Suprapubic skin (tissue), 4 donors: ENCODE measurements at places on chromosomes 5 and 9.

DNA sequence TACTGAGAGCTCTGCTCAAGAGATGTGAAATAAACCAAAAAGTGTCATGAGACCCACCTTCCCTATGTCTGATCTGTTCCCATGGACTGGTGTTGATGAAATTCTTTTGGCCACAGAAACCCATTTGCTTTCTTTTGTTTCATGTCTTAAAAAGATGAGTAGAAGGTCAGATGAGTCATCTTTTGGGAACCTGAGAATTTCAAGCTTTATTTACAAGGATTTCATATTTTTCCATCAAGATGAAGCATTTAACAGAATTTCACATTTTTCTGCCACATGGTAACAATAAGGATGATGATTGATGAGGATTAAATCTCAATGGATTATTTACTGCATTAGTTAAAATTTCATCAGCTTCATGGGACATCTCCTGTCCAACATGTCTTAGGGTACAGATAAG lies 337.8 kb downstream of the DEPDC1B start:
- no peak for DNase-seq
- no peaks in the 10 kb centered on the region for H3K4me1 ChIP-seq
- H3K4me3 ChIP-seq = no peak overlapping the region
- H3K27me3 ChIP-seq = no peaks in the 10 kb centered on the region

DNA sequence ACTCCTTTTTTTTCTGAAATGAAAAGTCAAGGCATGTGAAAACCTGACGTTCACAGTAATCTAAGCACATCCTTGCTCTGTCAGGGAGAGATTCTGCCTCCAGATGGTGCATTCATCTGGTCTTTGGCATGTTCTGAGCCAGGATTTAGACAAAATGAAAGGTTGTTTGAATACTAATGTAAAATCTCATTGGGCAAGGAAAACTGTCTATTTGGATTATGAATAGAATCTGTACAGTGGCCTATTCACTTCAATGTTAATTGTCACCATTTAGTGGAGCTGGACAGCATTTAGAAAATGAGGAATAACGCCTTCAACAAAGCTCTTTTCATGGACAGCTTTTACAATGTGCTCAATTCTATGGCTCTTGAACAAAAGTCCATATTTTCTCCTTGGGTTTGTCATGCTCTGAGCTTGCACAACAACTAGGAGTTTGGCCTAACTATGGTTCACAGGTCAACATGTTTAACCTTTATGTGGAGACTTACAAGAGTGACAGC lies 28.9 kb downstream of the ARHGEF28 start:
- H3K4me1 ChIP-seq = peaks cover 29% of the 10 kb centered on the region
- H3K4me3 ChIP-seq = no peak overlapping the region
- H3K27me3 ChIP-seq = no peaks in the 10 kb centered on the region
- no peaks in the 10 kb centered on the region for H3K36me3 ChIP-seq

- no peak overlapping the region for H3K27ac ChIP-seq
- H3K4me1 ChIP-seq = no peaks in the 10 kb centered on the region
- no peaks in the 10 kb centered on the region for H3K36me3 ChIP-seq
- no peak overlapping the region for H3K4me3 ChIP-seq
These were observed 375.7 kb upstream of the PRR16 start for GRCh38 chr5:120088412-120088811.

- H3K27me3 ChIP-seq = no peaks in the 10 kb centered on the region
- peak overlapping the region; percentile 26 for H3K4me3 ChIP-seq
- H3K4me1 ChIP-seq = peaks cover 20% of the 10 kb centered on the region
- no peak overlapping the region for H3K27ac ChIP-seq
These were observed 13.3 kb upstream of the LPCAT1 start for GRCh38 chr5:1536871-1537602.

GRCh38 chr5:1504617-1505016 lies 19.1 kb downstream of the LPCAT1 start:
- peaks cover 4% of the 10 kb centered on the region for H3K36me3 ChIP-seq
- no peaks in the 10 kb centered on the region for H3K27me3 ChIP-seq
- DNase-seq = no peak
- H3K27ac ChIP-seq = no peak overlapping the region

- H3K4me3 ChIP-seq = no peak overlapping the region
- no peaks in the 10 kb centered on the region for H3K36me3 ChIP-seq
- H3K4me1 ChIP-seq = no peaks in the 10 kb centered on the region
- no peaks in the 10 kb centered on the region for H3K27me3 ChIP-seq
- no peak overlapping the region for H3K27ac ChIP-seq
These were observed 87.9 kb downstream of the NUDT12 start for GRCh38 chr5:103474677-103475076.

DNA sequence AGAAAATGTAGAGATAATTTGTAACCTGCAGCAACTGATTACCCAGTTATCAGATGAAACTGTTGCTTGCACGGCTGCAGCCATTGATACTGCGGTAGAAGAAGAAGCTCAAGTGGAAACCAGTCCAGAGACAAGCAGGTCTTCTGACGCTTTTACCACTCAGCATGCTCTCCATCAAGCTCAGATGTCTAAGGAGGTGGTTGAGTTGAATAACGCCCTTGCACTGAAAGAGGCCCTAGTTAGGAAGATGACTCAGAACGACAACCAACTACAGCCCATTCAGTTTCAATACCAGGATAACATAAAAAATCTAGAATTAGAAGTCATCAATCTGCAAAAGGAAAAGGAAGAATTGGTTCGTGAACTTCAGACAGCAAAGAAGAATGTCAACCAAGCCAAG lies 1.7 kb downstream of the KIF4B start:
- no peaks in the 10 kb centered on the region for H3K4me1 ChIP-seq
- H3K27ac ChIP-seq = no peak overlapping the region
- peaks cover 6% of the 10 kb centered on the region for H3K27me3 ChIP-seq
- H3K36me3 ChIP-seq = no peaks in the 10 kb centered on the region

DNA sequence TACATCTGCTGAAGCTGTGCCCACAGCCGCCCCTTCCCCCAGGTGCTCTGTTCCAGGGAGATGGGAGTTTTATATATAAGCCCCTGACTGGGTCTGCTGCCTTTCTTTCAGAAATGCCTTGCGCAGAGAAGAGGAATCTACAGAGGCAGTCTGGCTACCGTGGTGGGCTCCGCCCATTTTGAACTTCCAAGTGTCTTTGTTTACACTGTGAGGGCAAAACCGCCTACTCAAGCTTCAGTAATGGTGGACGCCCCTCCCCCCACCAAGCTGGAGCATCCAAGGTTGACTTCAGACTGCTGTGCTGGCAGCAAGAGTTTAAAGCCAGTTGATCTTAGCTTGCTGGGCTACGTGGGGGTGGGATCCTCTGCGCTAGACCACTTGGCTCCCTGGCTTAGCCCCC lies 41.3 kb downstream of the RANBP17 start:
- no peak overlapping the region for H3K27ac ChIP-seq
- no peaks in the 10 kb centered on the region for H3K36me3 ChIP-seq
